ENCODE measurements at places on chromosomes 16 and 17.

- no peak for DNase-seq
Observed at GRCh38 chr17:3534881-3535252, 22.7 kb downstream of the TRPV3 start.

DNA sequence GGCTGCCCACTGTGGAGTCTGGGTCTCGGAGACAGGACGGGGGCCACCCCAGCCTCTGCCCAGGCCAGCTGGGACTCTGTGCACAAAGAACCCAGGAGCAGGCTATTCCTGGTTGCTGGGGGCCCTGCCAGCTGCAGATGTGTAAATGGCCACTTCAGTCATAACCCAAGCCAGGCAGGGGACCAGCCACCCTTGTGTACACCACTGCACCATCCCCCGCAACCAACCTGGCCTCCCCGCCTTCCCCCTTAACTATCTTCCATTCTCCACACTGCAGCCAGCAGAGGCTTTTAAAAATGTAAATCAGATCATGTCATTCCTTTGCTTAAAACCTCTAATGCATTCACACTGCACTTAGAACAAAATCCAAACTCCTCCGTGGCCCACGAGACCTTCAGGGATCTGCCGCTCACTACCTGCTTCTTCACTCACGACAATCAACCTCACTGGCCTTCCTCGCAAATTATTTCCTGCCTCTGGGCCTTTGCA, 28.3 kb downstream of the RTN4RL1 start:
- no peak for DNase-seq

GRCh38 chr17:1264196-1264595, 6.0 kb upstream of the BHLHA9 start:
- DNase-seq: no peak

DNA sequence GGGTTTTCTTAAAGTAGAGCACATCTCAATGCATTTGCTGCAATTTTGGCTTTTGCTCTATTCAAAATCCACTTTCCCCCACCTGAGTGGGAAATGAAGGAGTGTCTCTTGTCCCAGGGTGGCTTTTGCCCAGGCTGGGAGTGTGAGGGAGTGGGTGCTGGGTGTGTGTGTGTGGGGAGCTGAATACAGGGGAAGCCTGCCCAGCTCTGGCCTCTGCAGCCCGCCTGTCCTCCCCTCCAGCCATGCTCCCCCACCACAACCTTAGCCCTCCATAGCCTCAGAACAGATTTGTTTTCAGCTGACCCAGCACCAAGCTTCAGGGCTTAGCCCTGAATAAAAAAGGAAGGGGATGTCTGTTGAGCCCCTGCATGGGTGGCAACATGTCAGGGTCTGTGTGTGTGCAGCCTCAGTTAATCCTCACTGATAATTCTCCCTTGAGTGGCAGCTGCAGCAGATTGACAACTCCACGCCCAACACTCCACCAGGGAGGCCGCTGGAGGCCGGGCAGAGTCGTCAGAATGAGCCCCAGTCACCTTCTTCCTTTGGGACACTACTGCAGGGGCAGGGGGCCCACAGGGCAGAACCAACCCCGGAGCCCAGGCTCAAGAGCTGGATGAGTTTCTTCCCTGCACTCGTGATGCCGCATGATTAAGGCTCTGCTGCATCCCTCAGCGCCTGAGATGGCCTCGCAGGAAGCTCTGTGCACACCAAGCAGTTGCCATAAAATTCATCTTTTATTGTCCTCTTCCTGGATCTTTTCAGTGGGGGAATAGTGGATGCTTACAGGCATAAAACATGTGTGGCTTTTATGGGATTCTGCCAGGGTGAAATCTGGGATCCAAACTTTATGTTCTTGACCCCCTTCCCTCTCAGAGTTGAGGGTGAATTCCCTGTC, 55.0 kb downstream of the SPACA3 start:
- no peak for DNase-seq

DNA sequence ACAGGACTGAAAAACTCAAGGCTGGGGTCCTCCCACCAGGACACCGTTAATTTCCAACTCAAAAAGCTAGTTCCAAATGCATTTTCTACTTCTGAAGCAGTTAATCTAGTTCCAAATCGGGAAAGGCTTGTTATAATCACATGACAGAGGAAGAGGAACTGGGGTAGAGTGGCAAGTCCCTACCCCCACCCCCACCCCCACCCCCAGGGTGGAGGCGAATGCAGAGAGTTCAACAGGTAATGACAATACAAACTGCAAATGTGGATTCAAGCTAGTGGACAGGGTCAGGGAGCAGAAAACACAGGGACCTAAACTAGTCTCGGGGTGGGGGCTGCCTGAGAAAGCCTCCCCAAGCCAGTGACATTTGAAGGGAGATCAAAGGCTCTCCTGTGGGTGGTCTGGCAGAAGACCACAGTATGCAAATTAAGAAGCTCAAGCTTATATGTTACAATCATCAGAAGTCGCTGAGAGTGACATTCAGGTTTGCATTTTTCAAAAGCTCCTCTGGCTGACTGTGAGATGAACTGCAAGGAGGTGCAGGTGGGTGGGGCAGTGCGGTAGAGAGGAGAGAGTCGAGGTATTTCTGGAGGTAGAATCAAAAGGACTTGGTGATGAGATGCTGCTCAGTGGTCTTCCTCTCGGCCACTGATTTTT, 56.4 kb upstream of the SLC25A19 start:
- DNase-seq: peak; percentile 47

- DNase-seq: no peak
Observed at GRCh38 chr16:10806698-10807097, 11.9 kb downstream of the TVP23A start.

DNA sequence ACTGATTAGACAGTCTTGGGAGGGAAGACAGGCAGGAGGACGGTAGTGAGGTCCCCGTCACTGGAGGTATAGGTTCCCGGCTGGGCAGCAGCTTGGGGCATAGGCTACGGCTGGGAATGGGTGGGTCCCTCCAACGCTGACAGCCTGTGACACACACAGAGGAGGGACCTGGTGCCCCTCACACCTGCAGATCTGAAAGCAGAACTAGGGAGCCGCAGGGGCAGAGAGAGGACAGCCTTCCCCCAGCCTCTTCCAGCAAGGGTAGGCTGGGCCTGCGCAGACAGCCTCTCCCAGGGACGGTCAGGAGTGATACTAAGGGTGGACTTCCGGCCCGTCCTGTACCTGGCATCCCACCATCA, 2.0 kb downstream of the P2RX1 start:
- no peak for DNase-seq

DNA sequence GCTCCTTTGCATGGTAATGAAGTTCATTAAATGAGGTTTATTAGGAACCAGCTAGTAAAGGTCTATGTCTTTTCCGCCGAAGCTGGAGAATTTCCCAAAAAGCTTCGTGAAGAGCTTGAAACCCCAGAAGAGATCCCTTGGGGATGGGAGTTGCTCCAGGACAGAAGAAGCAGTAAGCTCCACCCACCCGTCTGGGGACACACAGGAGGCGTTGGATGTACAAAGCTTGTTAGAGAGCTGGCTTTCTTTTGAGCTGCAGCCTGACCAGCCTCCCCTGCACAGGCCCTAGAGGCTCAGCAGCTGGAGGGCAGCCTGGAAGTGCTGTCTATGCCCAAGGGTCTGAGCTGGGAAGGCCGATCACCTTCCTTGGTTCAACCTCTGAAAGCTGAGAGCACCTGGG, 147.4 kb upstream of the SDK2 start:
- no peak for DNase-seq

- DNase-seq: no peak
Observed at GRCh38 chr17:56392321-56392720, 201.2 kb upstream of the NOG start.

- DNase-seq: no peak
Observed at GRCh38 chr16:68070806-68071517, 14.2 kb upstream of the NFATC3 start.

GRCh38 chr16:66905633-66906539, 12.8 kb downstream of the CDH16 start:
- no peak for DNase-seq

DNA sequence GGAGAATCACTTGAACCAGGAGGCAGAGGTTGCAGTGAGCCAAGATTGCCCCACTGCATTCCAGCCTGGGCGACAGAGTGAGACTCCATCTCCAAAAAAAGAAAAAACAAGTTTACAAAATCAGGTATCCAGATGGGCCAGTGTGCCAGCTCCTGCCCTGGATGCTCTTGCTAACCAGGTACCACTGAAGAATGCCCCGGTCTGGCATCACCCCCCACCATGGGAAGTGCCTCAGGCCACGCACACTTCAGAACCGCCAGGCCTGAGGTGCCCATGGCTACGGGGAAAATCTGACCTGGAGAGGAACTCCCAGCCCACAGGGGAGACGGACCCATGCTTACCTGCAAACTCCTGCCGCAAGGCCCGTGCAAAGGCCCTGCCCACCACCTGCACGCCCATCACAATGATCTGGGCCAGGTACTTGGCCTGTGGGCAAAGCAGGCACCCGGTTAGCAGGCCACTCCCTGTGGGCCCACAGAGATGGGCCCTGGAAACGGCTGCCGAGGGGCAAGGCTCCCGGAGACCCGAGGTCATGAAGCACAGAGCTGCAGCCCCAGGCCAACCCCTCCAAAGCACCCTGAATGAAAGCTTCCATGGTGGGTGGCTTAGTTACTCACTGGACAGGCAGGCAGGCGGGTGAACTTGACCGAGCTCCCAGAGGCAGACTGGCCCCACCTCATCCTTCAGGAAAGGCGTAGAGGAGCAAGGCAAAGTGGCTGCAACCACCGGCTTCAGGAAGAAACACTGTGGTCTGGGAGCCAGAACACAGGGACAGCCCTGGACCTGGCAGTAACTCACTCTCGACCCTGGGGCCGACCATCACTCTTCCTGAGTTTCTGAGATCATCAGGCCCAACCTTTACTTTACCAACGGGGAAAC, 8.0 kb downstream of the PAM16 start:
- DNase-seq: no peak

DNA sequence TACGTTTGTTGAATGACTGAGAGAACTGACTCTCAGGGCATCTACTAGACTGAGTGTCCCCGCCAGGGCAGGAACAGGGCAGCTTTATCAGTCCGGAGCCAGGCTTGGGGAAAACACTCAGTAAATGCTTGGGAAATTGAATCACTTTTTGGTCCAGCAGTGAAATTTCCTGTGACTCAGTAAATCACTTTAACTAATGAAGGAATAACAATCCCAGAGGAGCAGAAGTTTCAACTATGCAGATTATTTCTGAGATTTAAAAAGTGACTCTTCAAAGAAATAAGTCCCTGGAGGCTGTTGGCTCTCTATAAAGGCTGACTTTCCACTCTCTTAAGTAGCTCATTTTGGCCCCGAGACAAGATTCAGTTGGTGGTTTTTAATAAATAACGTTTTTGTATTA, 101.8 kb downstream of the FOXL1 start:
- DNase-seq: no peak

DNA sequence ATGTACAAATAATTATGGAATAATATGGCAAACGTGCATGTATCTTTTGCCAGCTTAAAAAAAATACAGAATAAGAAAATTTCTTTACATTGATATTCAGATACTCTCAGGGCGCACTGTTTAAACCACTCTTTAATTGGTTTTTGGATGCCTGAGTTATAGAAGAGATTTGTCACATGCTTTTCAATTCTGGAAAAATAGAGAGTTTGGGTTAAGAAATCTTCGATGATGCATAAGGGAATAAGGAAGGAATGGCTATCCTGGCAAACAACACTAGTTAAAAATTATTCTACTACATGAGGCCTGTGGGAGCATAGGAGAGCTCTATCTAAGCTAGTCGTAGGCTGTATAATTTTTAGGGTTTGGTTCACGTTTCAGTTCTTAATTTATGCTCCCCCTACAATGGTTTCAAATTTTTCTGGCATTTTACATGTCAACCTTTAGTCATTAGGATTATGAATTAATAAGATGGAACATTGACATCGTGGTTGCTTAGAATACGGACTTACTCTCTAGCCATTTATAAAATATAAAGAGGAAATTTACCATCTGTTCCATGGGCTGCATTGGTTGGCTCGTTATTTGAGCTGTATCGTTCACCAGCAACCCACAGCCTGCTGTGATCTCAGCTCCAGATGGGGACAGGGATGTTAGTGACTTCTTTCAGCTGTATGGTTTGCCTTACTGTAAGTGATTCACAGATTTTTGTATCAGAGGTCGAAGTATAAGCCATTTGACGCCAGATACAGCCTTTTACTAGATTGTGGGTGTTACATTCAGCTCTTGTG, 15.9 kb downstream of the NARF start:
- DNase-seq: no peak

- DNase-seq: no peak
Observed at GRCh38 chr17:10336393-10336792, 36.4 kb downstream of the MYH13 start.

GRCh38 chr16:68406458-68407152, 41.7 kb downstream of the SMPD3 start:
- no peak for DNase-seq
